CMK (cell line): ENCODE measurements at places on chromosomes 5 and 9.

- no peak for DNase-seq
Measured at GRCh38 chr5:172777881-172778814, 7.2 kb upstream of the DUSP1 start.

GRCh38 chr5:170536525-170536924 lies 32.7 kb downstream of the KCNIP1 start:
- no peak for DNase-seq

DNA sequence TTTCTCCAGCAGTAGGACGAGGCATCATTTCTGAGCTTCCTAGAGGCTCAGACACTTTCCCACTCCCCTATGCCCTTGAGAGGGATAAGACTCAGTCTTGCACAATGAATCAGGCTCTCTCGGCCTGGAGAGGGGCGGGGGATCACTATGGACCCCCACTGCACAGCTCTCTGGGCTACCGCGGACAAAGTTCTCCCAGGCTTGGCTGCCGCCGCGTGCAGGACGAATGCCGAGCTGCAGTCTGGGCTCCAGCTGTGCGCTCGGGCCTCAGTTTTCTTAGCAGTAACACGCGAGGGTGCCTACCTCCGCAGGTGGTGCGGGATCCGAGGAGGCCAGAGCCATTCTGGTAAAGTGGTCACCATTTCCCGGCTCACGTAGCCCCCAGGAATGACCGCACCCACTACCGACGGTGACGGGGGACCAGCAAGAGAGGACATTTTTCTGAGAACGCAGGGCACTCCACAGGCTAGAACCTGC lies 3.4 kb upstream of the MYORG start:
- DNase-seq = no peak

DNA sequence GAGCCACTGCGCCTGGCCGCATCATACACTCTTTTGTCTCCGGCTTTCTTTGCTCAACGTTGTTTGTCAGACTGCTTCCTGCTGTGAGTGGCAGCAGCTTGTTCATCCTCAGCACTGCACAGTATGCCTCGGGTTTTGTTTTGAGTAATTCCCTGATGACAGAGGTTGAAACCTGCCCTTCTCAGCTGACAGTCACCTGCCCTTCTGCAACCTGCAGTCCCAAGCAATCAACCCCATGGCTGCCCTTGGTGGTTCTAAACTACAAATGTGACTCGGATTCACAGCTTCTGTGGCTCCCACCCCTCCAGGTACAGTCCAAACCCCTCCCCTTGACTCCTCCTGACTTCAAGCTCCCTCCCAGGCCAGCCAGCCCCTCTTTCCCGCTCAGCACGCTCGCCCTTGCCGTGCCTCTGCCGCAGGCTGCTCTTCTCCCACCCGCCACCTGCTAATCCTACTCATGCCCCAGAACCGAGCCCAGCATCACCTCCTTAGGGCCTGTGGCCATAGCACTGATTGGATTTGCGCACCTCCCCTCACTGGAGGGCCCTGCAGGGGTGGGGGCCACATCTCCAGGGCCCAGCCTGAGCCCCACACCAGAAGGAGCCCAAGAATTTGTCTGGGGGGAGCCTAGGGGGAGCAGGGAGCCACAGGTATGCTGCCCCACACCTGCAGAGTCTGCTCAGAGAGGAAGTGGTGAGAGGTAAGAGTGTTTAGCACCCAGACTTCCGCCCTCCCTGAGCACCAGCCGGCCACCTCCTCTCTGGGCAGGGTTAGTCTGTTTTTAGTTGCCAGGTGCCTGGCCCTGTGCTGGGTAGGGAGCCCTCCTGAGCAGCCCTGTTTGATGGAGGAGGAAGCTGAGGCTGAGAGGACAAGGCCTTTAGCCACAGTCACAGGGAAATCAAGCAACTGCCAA lies 10.1 kb downstream of the EEIG1 start:
- DNase-seq = no peak

GRCh38 chr5:102036927-102037326 lies 259.2 kb downstream of the SLCO4C1 start:
- no peak for DNase-seq

GRCh38 chr9:121717141-121717991 lies 65.9 kb downstream of the DAB2IP start:
- no peak for DNase-seq

DNA sequence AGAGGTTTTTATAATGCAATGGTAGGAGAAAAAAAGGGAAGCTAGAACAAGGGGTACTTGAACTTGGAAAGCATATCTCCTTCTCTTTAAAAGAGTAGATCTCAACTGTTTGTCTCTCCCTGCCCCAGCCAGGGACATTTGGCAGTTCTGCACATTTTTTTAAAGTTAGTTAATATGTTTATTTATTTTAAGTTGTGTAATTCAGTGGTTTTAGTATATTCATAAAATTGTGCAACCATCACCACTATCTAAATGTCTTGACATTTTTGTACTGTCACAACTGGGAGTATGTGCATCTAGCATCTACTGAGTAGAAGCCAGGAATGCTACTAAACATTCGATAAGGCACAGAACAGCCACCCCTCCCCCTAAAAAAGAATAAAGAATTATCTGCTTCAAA lies 103.5 kb upstream of the DPYSL3 start:
- DNase-seq = no peak
